ENCODE measurements at places on chromosomes 1 and 21.

- DNase-seq, result no peak
- H3K27ac ChIP-seq, result no peak overlapping the region
- H3K4me3 ChIP-seq, result no peak overlapping the region
- no peaks in the 10 kb centered on the region for H3K27me3 ChIP-seq
- H3K4me1 ChIP-seq, result peaks cover 2% of the 10 kb centered on the region
Measured at GRCh38 chr1:27446496-27447020, 43.4 kb downstream of the WASF2 start.

DNA sequence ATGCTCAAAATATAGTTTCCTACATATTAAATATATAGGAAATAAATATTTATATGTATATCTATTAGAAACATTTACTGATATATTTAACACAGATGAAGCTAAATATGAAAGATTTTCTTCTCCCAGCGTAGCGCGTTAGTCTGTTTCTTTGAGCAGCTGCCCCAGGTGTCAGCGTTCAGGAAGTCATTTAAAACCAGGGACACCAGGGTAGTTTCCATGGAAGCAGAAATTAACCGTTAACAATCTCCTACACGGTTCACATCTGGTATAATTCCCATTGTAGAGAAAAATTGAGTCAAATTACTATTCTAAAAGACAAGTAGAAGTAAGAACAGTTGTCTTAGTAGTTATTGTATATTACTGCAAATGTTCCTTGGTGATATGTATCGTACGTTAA is 1443.7 kb downstream of the MRPL39 start:
- no peak for DNase-seq
- no peak overlapping the region for H3K4me3 ChIP-seq
- no peaks in the 10 kb centered on the region for H3K4me1 ChIP-seq
- no peaks in the 10 kb centered on the region for H3K36me3 ChIP-seq
- no peaks in the 10 kb centered on the region for H3K27me3 ChIP-seq
- no peak overlapping the region for H3K27ac ChIP-seq

GRCh38 chr21:34761758-34762330 is 93.0 kb downstream of the CLIC6 start:
- H3K4me1 ChIP-seq, result no peaks in the 10 kb centered on the region
- H3K27ac ChIP-seq, result no peak overlapping the region
- no peak overlapping the region for H3K4me3 ChIP-seq
- no peaks in the 10 kb centered on the region for H3K36me3 ChIP-seq
- no peaks in the 10 kb centered on the region for H3K27me3 ChIP-seq

- H3K36me3 ChIP-seq, result peaks cover 3% of the 10 kb centered on the region
- no peak overlapping the region for H3K4me3 ChIP-seq
- no peaks in the 10 kb centered on the region for H3K27me3 ChIP-seq
- no peak overlapping the region for H3K27ac ChIP-seq
Measured at GRCh38 chr1:115676498-115677181, 34.9 kb downstream of the VANGL1 start.

DNA sequence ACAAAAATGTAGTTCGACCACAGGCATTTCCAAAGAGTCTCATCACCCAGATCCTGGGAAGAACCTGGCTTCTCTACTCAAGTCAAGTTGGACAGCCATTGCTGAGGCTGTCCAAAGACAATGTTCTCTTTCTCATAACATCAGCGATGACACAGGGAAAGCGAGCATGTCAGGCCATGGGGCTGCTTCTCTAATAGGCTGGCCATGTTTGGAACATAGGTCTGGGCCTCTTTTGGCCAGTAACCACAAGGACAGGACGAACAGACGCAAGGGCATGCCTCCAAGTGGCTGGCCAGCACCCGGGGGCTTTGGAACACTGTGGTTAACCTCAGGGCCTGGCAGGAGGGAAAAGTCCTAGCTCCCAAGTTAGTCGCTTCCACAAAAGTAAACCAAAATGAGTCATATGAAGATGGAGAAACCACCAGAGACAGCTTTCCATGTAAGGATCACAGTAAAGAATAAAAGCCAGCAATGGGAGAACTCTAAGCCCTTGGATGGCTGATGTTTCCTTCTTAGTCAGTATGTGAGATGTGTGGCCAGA is 80.6 kb upstream of the SLC44A3 start:
- DNase-seq, result no peak
- no peak overlapping the region for H3K4me3 ChIP-seq
- H3K36me3 ChIP-seq, result no peaks in the 10 kb centered on the region
- H3K27ac ChIP-seq, result no peak overlapping the region
- H3K27me3 ChIP-seq, result no peaks in the 10 kb centered on the region

DNA sequence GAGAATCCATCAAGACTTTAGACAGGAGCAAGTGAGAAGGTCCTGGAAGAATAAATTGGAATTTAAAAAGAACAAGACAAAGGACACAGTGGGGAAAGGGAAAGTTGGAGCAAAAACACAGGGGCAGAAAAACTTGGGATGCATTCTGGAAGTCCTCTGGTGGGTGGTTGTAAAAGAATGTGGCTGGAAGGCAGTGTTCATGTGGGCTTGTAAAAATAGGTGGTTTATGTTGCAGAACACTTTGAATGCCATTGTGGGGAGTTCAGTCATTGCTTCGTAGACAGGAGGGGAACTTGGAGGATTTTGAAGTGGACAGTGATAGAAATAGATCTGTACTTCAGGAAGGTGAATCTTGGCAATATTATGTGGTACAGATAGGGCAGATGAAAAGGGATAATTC is 15.2 kb downstream of the KIF1B start:
- no peak overlapping the region for H3K27ac ChIP-seq
- H3K36me3 ChIP-seq, result no peaks in the 10 kb centered on the region
- no peak for DNase-seq
- H3K4me3 ChIP-seq, result no peak overlapping the region

DNA sequence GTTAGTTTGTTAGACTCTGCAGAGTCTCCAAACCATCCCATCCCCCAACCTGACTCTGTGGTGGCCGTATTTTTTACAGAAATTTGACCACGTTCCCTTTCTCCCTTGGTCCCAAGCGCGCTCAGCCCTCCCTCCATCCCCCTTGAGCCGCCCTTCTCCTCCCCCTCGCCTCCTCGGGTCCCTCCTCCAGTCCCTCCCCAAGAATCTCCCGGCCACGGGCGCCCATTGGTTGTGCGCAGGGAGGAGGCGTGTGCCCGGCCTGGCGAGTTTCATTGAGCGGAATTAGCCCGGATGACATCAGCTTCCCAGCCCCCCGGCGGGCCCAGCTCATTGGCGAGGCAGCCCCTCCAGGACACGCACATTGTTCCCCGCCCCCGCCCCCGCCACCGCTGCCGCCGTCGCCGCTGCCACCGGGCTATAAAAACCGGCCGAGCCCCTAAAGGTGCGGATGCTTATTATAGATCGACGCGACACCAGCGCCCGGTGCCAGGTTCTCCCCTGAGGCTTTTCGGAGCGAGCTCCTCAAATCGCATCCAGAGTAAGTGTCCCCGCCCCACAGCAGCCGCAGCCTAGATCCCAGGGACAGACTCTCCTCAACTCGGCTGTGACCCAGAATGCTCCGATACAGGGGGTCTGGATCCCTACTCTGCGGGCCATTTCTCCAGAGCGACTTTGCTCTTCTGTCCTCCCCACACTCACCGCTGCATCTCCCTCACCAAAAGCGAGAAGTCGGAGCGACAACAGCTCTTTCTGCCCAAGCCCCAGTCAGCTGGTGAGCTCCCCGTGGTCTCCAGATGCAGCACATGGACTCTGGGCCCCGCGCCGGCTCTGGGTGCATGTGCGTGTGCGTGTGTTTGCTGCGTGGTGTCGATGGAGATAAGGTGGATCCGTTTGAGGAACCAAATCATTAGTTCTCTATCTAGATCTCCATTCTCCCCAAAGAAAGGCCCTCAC is at the start of gene OLIG2:
OLIG2 (plus strand) TSS at position 447 of the 954 bp plus-strand sequence. CDS start 928 bp downstream, outside the sequence.
- no peak for DNase-seq
- H3K36me3 ChIP-seq, result no peaks in the 10 kb centered on the region
- H3K27me3 ChIP-seq, result peaks cover 25% of the 10 kb centered on the region

- H3K27ac ChIP-seq, result no peak overlapping the region
- no peaks in the 10 kb centered on the region for H3K27me3 ChIP-seq
- no peak overlapping the region for H3K4me3 ChIP-seq
- DNase-seq, result no peak
- no peaks in the 10 kb centered on the region for H3K4me1 ChIP-seq
- no peaks in the 10 kb centered on the region for H3K36me3 ChIP-seq
Measured at GRCh38 chr1:97164276-97164639, 442.7 kb downstream of the PTBP2 start.

- no peaks in the 10 kb centered on the region for H3K27me3 ChIP-seq
- DNase-seq, result no peak
- H3K36me3 ChIP-seq, result no peaks in the 10 kb centered on the region
- peak overlapping the region; percentile 79 for H3K27ac ChIP-seq
- H3K4me3 ChIP-seq, result no peak overlapping the region
Measured at GRCh38 chr1:8189931-8190483, 127.9 kb upstream of the SLC45A1 start.

GRCh38 chr1:94072840-94073522 is 48.0 kb downstream of the ABCA4 start:
- no peaks in the 10 kb centered on the region for H3K36me3 ChIP-seq
- H3K27ac ChIP-seq, result peak overlapping the region; percentile 50
- no peaks in the 10 kb centered on the region for H3K27me3 ChIP-seq

DNA sequence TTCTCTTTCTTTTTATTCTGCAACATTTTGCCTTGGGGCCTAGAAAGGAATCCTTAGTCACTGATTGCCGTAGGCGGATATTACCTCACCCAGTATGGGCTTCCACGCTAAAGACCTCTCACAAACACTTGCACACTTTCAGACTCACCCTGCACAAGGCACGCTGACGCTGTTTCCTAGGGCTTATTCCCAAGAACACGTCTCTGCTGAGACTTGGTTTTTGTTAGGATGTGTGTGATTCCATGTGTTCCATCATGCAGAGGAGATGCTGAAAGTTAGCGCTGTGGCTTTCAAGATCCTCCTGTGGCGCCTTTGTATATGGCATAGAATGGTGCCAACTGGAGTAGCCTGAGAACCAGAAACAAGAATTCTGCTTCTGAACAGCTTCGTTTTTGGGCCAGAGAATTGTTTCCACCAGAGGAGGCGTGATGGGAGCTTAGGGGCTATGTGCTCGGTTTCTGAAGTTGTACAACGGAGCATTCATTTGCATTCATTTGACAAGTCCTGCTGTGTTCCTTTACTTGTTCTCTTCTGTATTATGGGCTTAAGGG is 297.0 kb downstream of the DISC1 start:
- H3K36me3 ChIP-seq, result no peaks in the 10 kb centered on the region
- H3K27ac ChIP-seq, result no peak overlapping the region
- no peak for DNase-seq
- no peaks in the 10 kb centered on the region for H3K4me1 ChIP-seq
- no peak overlapping the region for H3K4me3 ChIP-seq

DNA sequence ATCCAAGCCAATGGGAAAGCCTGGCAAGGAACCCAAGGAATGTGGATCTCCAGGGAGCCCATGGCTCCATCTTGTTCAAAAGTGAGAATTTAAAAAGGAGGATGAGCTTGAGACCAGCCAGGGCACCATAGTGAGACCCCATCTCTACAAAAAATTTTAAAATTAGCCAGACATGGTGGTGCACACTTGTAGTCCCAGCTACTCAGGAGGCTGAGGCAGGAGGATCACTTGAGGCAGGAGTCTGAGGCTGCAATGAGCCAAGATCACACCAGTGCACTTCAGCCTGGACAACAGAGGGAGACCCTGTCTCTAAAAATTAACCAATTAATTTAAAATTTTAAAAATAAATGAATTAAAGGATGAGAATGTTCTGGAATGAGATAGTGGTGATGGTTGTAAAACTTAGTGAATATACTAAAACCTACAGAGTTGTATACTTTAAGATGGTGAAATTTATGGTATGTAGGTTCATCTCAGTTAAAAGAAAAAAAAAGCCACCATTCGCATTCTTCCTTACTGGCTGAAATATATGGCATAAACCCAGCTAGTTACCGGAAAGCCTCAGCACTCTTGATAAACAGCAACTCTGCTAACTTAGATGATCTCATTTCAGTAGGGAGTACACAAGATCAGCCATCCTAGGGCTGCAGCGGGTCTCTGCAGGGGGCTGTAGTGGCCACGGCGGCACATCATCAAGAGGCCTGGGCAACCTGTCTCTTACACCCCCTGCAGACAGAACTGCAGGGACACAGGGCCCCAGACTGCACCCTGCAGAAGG is 48.3 kb upstream of the H6PD start:
- no peak overlapping the region for H3K27ac ChIP-seq
- no peaks in the 10 kb centered on the region for H3K36me3 ChIP-seq
- DNase-seq, result no peak
- H3K4me1 ChIP-seq, result peaks cover 16% of the 10 kb centered on the region
- no peaks in the 10 kb centered on the region for H3K27me3 ChIP-seq
- H3K4me3 ChIP-seq, result no peak overlapping the region

DNA sequence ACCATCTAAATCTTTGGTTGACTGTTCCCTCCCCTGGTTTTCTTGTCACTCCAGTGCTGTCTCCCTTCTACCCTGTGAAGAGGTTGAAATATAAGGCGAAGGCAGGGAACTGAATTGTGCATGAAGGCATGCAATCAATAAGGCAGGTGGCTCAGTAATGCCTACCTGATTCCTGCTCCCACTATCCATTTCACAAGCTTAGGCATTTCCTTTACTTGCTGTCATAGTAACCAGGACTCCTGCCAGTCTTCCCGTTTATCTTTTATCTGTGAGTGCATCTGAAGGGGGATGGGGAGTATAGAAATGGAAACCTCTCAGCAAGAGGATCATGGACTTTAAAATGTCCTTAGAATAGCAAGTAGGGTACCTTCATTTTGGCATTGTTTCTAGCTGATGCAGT is 40.5 kb downstream of the MRPS6 start:
- H3K4me1 ChIP-seq, result peaks cover 7% of the 10 kb centered on the region
- H3K27me3 ChIP-seq, result no peaks in the 10 kb centered on the region
- H3K4me3 ChIP-seq, result no peak overlapping the region
- DNase-seq, result no peak

GRCh38 chr1:51268634-51269033 is 32.6 kb downstream of the RNF11 start:
- H3K4me3 ChIP-seq, result no peak overlapping the region
- no peaks in the 10 kb centered on the region for H3K4me1 ChIP-seq
- H3K27me3 ChIP-seq, result no peaks in the 10 kb centered on the region
- peaks cover 14% of the 10 kb centered on the region for H3K36me3 ChIP-seq
- H3K27ac ChIP-seq, result no peak overlapping the region
- no peak for DNase-seq

DNA sequence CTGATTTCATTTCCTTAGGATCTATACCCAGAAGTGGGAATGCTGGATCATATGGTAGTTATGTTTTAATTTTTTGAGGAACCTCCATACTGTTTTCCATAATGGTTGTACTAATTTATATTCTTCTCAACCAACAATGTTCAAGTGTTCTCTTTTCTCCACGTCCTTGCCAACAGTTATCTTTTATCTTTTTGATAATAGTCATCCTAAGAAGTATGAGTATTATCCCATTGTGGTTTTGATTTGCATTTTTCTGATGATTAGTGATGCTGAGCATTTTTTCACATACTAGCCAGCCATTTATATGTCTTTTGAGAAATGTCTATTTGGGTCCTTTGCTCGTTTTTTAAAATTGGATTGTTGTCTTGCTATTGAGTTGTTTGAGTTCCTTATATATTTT is 38.5 kb downstream of the ABCD3 start:
- no peak for DNase-seq
- H3K4me3 ChIP-seq, result no peak overlapping the region
- peaks cover 2% of the 10 kb centered on the region for H3K4me1 ChIP-seq
- no peaks in the 10 kb centered on the region for H3K27me3 ChIP-seq
- peaks cover 20% of the 10 kb centered on the region for H3K36me3 ChIP-seq

- no peak overlapping the region for H3K4me3 ChIP-seq
- no peak overlapping the region for H3K27ac ChIP-seq
- no peak for DNase-seq
- no peaks in the 10 kb centered on the region for H3K4me1 ChIP-seq
- no peaks in the 10 kb centered on the region for H3K36me3 ChIP-seq
- H3K27me3 ChIP-seq, result no peaks in the 10 kb centered on the region
Measured at GRCh38 chr1:207355060-207355459, 33.6 kb downstream of the CD55 start.

- no peak overlapping the region for H3K4me3 ChIP-seq
- H3K4me1 ChIP-seq, result no peaks in the 10 kb centered on the region
- H3K27ac ChIP-seq, result no peak overlapping the region
- H3K27me3 ChIP-seq, result no peaks in the 10 kb centered on the region
- no peak for DNase-seq
- no peaks in the 10 kb centered on the region for H3K36me3 ChIP-seq
Measured at GRCh38 chr1:65459397-65459768, 38.9 kb downstream of the LEPR start.
